ENCODE measurements at places on chromosomes 7 and 10.

DNA sequence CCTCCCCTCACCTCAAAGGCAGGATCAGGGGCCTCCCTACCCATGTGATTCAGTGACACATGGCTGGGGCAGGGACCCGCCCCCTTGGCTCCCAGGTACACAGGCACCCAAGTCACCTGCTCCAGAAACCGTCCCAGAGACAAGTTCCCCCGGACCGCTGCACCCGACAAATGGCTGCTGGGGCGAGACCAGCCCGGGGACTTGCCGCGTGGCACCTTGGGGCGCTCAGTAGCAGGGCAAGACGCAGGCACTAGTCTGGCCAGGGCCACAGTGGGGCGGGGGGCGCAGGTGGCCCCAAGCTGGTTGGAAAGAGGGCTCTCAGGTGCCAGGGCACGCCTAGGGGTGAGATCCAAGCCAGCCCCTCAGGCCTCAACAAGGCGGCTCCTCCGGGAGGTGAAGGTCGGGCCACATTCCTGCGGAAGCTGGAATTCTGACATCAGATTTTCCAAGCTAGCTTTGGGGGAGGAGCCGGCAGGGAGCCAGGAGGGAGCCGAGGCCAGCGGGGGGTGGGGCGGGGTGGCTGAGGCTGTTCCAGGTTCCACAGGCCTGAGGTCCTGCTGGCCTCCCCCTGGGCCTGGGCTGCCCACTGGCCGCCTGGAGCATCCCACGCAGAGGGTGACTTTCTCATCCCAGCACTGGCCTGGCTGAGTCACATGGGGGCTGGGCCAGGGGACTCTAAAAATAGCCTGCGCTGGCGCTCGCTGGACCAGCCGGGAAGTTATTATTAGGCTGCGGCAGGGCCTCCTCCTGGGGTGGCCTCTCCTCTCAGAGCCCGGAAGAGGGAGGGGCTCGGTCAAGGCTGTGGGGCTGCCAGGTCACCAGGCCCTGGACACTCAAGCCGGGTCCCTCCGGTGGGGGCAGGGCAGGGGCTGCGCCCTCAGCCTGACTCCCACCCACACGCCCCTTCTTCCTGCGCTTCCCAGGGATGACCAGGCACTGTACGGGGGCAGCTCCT lies 20.5 kb upstream of the INPP5A start:
- peak; percentile 66 for DNase-seq

DNA sequence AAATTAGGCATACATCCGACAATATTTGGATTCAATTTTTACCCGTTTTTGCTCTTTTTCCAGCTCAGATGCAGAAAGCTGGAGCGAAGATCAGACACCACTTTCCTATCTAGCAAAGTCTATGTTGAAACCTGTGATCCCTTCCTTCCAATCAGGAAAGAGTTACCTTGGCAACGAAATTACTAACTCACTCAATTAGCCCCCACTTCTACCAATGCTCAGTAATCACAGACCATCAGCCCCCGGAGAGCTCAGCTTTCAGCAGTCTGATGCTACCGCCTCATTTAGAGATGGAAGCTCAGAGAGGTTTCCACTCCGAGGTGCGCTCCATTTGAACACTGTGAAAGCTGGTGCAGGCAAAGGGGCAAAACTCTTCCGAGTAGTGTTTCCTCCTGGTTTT lies 6.7 kb downstream of the FRAT1 start:
- no peak for DNase-seq

DNA sequence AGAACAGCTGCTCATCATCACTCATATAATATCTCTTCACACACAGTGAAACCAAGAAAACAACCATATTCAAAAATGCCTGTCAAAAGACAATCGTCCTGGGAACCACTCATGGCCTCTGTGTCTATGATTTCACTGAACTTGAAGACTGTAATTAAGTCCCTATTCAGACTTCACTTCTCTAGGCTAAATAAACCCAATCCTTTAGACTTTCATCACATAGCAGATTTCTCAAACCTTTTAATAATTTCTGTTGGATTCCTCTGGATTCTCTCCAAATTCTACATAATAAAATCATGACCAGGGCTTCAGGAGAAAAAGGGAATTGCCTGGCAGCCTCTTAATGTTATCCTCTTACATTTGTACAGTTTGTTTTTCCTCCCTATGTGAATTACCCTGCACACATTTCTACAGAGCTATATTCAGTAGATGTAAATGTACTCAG lies 201.1 kb downstream of the LRRN3 start:
- DNase-seq: no peak

DNA sequence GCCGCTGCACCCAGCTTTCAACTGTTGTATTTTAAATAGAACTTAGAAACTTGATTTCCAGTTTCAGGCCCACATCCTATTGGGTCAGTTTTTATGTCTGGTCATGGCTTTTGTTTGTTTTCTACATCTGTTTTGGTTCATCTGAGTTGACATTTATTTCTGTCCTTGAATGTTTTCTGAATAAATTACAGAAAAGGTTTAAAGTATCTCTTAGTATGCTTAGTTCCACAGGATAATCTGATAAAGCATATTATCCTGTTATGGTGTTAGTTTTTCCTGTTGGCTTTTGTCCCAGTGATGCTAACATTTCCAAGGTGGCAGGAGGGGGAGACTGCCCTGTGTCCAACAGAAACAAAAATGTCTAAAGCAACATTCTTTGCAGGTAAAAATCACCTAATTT lies 733.2 kb downstream of the INHBA start:
- no peak for DNase-seq

GRCh38 chr7:18553605-18554003 lies 58.1 kb downstream of the HDAC9 start:
- DNase-seq: no peak

DNA sequence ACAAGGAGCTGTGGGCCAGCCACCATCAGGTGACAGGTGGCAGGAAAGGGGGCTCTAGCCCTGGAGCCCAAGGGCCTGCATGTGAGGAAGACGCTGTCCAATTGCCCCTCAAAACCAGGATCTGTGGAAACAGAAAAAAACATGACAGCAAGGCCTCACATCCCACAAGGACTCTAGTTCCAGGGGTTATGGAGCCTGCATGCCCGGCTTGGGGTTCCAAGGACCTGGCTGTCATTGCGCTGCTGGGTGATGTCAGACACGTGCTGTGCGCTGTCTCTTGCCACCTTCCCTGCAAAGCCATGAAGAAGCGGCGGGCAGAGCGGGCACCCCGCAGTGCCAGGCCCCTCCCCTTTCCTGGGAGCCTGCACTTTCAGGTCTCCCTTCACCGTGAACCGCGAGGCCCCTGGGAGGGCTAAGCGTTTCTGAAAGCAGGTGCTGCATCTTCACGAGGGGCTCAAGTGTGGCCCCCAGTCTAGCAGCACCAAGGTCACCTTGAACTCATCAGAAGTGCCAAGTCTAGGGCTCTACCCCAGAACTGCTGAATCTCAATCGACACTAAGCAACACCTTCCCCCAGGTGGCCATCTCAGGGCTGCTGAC lies 15.1 kb upstream of the CRYGN start:
- no peak for DNase-seq

GRCh38 chr10:15124190-15124589 lies 27.0 kb downstream of the RPP38 start:
- DNase-seq: no peak

DNA sequence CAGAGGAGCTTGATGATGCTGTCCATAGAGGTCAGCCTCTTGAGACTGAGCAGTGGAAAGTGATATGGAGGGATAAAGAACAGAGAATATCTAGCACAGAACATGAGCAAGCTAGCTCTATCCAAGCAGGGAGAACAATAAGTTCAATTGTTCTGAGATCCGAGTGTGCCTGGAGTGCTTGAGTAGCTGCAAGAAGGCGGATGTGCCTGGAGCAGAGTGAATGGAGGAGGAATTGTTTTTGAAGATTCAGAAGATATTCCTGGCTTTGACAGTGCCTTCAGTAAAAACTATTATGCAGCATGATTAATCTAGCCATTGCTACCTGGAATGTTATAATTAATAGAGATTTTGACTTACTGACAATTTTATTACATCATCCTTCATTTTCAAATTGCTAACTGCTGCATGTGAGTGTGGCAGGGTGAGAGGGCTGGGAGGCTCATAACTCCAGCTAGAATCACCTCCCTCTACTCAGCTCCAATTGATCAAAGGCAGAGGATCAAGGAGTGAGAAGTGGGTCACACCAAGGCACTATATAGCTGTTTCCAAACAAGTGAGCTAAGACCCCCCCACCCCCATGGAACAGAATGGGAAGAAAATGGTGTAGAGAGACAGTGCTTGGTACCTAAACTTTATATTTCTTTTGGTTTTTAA lies 302.8 kb downstream of the ADRA2A start:
- DNase-seq: no peak

GRCh38 chr10:21494191-21495001 lies 31.1 kb downstream of the SKIDA1 start:
- DNase-seq: no peak

GRCh38 chr7:68671671-68672070 lies 926.6 kb upstream of the AUTS2 start:
- DNase-seq: no peak

DNA sequence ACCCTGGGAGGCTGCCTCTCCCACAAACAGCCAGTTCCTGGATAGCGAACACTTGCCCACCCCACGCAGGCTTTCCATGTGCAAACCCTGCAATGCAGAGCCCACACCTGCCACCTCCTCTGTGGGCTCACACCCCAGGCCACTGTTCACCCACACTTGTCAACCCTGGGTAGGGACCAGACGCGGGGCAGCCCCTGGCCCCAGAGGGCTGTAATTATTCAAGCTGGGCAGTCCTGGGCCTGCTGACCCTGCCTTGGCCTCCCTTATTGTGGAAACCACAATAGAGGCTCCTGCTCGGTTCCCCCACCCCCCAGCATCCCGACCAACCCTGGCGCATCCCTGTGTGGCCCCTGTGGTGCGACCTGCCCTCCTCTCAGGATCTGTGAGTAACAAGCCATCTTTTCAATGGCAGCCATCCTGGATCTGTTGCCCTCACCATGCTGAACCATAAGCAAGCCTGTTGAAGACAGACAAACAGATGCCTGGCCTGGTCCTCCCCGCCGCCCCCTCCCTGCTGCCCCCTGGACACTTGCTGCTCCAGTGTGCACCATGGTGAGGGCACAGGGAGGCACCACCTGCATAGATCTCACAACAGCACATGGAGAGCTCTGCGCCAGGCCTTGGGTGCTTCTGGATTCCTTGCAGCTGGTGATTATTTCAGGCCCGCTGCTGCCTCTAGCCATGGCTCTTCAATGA lies 15.8 kb upstream of the UBE3C start:
- no peak for DNase-seq

- no peak for DNase-seq
Measured at GRCh38 chr10:82358486-82359099, 483.6 kb downstream of the NRG3 start.

DNA sequence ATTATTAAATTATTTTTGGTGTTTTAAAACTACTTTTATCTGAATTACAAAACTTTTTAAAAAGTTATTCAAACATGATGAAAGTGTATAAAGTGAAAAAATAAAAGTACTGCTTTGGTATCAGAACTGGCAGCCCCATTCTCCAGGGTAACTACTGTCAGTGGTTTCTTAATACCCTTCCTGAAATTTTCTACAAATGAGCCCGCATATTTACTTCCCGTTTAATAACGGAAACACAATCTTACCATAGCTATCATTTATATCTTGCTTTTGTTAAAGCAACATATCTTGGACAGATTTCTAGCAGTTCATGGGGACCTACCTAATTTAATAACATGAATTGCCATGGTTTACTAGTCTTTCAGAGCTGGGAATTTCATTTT lies 249.9 kb downstream of the RNLS start:
- DNase-seq: no peak

DNA sequence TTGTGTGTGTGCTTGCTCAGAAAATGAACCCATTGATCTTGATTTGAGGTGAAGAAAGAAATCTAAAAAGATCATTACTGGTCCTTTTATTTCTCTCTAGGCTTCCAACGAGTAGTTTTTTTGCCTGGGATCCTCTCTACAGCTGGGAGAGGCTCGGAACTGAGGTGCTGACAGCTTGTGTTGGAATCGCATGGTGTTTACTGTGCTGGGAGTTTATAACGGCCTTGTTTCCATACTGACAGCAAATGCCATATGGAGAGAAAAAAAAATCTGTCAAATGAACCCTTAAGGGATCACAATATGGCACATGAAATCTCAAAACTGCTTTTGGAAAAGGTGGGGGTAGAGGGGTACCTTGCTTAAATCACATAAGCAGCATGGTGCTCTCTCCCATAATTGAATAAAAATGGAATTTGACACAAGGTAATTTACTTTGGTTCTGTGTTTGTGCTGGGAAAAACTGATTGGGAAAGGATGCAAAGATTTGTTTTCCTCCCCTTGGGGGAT lies 165.0 kb downstream of the RGS10 start:
- no peak for DNase-seq

- no peak for DNase-seq
Measured at GRCh38 chr7:95520136-95520535, 34.4 kb downstream of the ASB4 start.

DNA sequence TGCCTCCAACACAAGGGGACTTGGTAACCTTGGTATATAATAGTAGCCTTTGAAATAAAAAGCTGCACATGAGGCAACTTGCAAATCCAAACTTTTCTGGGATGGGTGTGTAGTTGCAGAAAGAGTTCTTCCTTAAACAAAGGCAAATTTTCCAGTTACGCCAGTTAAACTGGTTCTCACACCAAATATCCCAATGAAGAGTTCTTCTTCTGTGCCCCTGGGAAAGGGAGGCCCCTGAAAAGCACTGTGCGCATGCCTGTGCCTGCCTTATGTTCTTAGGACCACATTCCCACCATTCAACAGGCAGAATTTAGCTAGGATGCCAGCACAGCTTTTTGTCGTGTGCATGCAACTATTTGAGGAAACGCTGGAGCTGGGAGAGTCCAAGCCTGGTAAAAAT lies 164.8 kb upstream of the SLC25A13 start:
- DNase-seq: no peak

GRCh38 chr10:132932461-132933307 lies 9.7 kb downstream of the CFAP46 start:
- DNase-seq: no peak

DNA sequence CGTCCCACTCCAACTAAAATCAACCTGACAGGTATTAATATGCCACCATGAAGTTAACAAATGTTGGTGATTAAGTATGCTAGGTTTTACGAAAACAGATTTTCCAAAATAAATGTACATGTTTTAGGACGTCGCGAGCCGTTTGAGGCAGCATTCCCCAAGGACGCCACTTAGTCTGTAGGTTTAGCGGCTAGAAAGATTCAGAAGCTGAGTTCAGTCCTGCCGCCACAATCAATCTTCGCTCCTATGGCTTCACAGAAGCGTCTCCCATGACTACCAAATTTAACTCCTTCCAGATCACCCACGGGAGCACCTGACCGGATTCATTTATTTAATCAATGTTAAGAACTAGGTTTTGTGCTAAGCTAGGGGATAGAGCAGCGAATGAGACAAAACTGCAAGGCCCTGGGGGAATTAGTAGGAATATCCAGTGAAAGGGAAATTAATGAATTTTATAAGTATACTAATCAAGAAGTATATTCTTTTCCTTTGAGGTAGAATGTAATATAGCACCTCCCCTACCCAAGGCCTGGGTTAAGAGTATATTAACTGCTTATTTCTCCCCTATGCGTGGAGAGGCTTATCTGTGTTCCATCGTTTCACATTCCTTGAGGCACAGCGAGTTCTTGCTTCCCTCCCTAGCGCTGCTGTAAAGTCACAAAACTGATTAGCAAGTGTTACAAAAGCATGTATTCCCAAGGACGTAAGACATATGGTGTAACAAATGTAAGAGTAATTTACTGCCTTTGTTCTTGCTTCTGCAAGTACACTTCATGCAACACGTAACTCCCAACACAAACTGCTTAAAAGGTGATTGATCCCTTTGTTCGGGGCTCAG lies 994 bp upstream of the CYP51A1 start:
- DNase-seq: no peak

GRCh38 chr10:101889256-101890210 lies 45.9 kb upstream of the KCNIP2 start:
- peak; percentile 86 for DNase-seq
